KG1 (cell line): ENCODE measurements at places on chromosomes 11 and 22.

- DNase-seq: no peak
Measured at GRCh38 chr11:66858939-66859685, 2.2 kb downstream of the LRFN4 start.

- DNase-seq: no peak
Measured at GRCh38 chr11:96123301-96123700, 199.4 kb upstream of the MTMR2 start.

GRCh38 chr11:95788921-95789505 lies 569 bp downstream of the FAM76B start:
- peak; percentile 25 for DNase-seq

DNA sequence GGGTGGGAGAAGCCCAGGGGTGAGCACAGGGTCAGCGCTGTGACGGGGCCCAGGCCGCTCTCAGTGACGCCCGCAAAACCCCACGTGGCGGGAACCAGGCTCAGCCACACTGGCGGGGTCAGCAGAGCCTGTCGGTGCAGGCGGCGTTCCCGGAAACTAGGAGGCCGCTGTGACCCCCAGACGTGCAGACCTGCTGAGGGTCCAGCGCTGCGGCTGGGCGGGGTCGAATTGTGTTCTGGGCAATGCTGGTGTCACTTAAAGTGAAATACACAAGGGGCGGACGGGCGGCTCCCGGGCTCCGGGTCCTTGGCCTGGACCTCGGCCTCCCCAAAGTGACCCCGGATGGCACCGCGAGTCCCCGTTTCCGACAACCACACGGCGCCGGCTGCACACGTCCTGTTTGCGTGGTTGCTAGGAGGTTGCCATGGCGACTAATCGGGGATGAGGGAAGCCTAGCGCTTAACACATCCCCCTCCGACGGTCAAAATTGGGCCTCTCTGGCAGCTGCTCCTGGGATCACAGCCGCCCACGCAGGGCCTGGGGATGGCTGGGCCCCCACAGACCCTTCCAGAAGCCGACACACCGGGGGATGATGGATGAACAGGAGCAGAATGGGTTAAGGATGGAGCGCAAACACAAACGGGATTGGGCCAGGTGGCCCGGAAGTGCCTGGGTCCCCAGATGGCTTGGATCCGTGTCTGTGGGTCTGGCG lies 81.7 kb upstream of the PRR5 start:
- no peak for DNase-seq

DNA sequence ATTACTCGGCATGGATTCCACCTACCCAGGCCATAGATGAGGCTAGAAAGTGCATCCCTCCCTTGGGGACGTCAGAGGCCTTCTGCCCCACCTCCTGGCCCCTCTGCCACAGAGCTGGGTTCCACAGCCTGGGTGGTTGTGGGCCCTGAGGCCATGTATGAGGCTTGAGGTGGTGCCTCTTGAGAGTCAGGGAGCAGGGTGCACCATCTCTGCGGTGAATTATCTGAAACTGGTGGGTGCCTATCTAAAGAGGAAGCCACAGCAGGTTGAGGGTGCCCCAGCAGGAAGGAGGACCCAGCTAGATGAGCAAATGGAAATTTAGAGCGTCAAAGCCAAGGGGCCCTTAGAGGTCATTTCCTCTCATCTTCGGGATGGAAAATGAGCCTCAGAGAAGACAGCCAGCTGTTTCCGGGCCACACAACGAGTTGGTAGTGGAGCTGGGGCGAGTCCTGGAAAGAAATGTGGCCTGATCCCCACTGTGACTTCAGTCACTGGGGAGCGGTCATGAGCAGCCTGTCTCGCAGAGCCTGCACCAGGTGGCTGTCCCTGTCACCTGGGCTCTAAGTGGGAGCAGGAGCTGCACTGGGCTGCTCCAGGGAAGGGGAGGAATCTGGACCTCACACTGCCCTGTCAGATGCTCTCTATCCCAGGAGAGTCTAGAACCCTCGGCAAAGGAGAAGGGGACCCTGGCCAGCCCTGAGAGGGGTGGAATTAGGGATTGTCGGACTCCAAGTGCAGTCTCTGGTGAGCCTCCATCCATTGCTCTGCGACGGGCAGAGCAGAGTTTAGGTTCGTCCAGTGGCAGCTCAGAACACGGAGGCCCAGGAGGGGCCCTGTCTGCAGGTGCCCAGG lies 7.3 kb downstream of the ADORA2A start:
- DNase-seq: peak; percentile 88

DNA sequence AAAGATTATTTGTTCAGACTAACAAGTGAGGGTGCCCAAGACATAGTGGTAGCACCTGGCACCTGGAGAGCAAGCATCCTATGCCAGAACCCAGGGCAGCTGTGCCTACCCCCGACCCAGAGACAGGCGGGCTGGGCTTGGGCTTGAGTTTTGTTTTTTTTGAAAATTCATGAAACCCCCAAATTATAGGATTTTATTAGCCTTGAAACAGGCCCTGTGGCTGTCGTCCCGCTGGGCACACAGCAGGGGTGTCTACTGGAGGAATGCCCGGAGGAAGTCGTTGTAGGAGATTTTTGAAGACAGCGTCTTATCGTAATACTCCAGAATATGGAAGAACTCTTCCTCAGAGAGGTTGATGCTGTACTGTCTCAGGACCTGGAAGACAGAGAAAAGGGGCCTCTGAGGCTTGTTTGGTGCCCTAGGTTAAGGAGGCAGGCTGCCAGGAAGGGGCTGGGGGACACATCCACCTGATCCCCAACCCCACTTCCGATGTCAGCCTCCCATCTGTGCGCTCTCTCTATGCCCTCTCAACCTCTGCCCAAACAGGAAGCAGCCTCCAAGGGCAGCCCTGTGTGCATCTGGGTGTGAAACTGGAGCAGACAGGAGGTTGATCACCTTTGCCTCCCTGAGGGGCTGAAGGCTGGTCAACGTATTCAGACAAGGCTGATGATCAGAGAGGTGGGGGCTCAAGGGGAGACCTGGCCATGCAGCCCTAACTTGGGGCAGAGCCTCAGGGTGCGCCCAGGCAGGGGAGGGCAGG lies 117.0 kb downstream of the MPPED1 start:
- no peak for DNase-seq

GRCh38 chr11:35418282-35419183 lies 825 bp downstream of the SLC1A2 start:
- DNase-seq: no peak

DNA sequence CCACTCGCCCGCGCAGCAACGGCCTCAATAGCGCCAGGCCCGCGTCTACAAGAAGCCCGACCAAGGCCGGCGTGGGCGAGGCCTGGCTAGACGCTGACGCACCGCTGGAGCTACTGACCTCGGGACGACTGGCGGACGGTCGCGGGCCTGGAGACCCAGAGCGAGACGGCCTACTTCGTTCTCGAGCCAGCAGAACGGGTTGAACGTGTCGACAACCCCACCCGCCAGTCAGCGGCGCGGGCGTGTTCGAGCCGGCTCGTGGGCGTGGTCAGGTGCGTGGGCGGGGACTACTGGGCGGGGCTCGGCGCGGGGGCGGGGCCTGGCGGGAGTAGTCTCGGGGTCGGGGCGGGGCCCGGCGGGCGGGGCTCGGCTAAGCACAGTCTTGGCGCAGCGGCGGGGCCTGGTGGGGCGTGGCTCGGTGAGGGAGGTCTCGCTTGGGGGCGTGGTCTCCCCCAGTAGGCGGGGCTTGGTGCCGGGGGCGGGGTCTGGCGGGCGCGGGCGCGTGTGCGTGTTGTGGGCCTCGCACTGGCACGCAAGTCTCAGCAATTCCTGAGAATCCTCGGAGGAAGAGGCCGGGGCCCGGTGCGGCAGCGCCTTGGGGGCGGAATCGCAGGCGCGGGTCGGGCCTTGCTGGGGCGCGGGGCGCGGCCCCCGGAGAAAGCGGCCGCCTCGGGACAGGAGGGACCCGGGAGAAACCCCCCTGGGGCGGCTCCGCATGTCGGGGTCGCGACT lies at the start of gene RNH1:
Gene RNH1, minus strand, starts transcription at position 248 of the 732 bp plus-strand sequence. CDS start 5,080 bp downstream, outside the sequence.
- peak; percentile 51 for DNase-seq

DNA sequence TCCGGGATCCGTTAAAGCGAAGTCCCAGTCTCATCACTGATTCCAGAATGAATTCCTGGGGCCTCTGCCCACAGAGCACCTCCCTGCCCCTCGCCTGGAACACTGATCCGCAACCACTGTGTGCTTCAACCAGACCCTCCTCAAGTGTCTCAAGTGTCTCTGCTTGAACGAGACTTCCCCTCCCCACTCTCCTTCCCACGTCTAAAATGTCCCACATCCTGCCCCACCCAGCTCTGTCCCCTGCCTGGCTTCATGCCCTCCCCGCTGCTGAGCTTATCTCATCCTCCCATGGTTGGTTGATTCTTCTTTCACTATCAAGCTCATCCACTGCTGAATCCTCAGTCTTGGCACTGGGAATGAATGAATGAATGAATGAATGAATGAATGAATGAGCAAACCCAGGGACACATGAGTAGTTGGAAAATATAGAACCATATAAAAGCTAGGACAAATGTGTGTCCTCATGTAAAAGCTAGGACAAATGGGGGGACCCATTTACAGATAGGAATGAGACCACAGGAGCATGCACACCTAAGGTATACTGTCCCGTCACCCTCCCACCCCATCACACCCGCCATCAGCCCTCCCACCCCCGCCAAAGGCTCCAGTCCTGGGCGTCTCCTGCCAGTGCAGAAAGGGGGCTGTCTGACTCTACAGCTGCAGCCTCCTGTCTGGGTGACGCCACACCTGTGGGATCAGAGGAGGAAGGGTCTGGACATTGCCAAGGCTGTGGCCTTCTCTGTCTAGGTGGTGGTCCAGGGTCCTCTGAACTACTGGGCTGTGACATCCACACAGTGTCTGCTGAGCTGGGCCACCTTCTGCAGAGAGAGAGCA lies 71.4 kb upstream of the LINC01488 start:
- no peak for DNase-seq

GRCh38 chr22:35746248-35746647 lies 28.6 kb downstream of the APOL5 start:
- DNase-seq: no peak

GRCh38 chr22:34057726-34058125 lies 137.4 kb upstream of the LARGE1 start:
- no peak for DNase-seq

DNA sequence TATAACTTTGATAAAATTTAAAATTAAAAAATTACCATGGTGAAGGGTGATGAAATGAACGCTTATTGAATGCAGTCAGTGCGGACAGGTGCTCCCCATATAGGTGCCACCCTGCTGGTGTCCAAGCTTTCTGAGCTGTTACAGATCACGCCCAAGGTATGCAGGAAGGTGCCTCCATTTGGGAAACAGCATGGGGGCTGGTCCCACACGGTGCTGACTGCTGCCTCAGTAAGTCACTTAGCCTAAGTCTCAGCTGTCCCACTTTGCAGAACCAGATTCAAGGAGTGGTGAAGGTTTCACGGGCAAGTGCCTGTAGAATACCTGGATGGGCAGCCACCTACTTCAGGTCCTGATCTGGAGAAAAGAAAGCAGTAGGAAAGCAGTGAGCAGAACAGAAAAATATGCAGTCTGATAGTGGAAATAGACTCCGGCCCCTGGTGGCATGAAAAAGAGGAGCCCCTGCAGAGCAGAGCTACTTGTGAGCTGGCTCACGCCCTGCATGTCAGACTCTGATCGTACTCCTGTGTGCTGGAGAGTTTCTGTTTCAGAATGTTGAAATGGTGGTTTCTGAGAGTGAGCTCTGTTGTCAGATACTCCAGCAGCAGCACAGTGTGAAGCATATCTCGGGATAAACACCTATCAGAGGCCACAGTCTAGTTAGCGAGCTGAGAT lies 33.2 kb downstream of the ADORA2A start:
- DNase-seq: no peak

DNA sequence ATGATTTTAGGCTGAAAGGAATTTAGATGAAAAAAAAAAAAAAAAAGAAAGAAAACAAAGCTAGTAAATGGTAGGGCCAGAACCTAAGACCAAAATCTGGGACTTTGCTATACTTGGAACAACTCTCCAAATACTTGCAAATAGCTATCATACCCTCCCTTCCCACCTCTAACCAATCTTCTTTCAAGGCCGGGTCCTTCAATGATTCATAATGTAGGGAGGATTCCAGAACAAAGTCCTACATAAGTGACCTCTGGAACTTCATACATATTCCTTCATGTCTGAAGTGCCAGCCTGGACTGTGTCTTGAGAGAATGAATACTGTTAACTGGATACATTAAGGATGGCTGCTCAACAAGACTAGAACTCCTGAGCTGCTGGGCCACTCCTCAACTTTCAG lies 9.9 kb downstream of the STK33 start:
- DNase-seq: no peak

- DNase-seq: no peak
Measured at GRCh38 chr11:134522782-134523570, 110.9 kb upstream of the B3GAT1 start.

DNA sequence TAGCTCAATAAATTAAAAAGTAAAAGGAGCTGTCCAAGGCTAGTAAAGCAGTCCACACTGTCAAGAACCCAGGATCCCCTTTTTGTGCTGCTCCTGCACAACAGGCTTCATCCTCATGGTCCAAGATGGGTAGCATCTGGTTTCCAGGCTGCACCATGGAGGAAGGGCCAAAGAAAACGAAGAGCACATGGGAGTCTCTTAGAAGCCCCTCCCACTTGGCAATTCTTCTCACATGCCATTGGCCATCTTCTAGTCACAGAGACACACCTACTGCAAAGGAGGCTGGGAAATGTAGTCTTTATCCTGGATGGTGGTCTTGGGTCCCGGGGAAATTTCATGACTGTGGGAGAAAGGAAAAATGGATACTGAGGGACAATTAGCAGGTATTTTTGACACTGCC lies 37.8 kb downstream of the PRR5L start:
- DNase-seq: no peak

- DNase-seq: no peak
Measured at GRCh38 chr11:2713661-2714462, 14.1 kb upstream of the KCNQ1OT1 start.
